Tibial nerve (tissue), 4 donors: ENCODE measurements at places on chromosomes 4 and X. TPM values are rescaled to one million over a fixed set of nuclear protein-coding genes. Genes with fewer than 3 reads are reported as not detected.

PDE6B gene
- total RNA-seq: not detected

RS1 gene
- not detected for total RNA-seq

GAGE12E gene
- not detected for total RNA-seq

FAAH2 gene
- total RNA-seq: not detected

FAM241A gene
- total RNA-seq: 2.4 TPM

ELK1 gene
- 38.4 TPM for total RNA-seq

PDGFRA gene
- total RNA-seq: 80.4 TPM

MAGEA8 gene
- not detected for total RNA-seq

CACNA1F gene
- 1.0 TPM for total RNA-seq

BEX1 gene
- total RNA-seq: 0.90 TPM

IL15 gene
- total RNA-seq: 8.1 TPM

SLC6A8 gene
- total RNA-seq: 14.4 TPM

PHOX2B gene
- total RNA-seq: not detected

ZCCHC18 gene
- total RNA-seq: 1.3 TPM

PPARGC1A gene
- total RNA-seq: 4.6 TPM

NOX1 gene
- not detected for total RNA-seq

RASL11B gene
- 9.2 TPM for total RNA-seq

DOK7 gene
- not detected for total RNA-seq

ADGRG2 gene
- 4.2 TPM for total RNA-seq
